Activated CD4-positive, alpha-beta T cell treated with anti-CD3 and anti-CD28 coated beads, Interleukin-2, amount 50 U/mL, for 24 hours (primary cell): ENCODE measurements at places on chromosomes 13 and 19.

DNA sequence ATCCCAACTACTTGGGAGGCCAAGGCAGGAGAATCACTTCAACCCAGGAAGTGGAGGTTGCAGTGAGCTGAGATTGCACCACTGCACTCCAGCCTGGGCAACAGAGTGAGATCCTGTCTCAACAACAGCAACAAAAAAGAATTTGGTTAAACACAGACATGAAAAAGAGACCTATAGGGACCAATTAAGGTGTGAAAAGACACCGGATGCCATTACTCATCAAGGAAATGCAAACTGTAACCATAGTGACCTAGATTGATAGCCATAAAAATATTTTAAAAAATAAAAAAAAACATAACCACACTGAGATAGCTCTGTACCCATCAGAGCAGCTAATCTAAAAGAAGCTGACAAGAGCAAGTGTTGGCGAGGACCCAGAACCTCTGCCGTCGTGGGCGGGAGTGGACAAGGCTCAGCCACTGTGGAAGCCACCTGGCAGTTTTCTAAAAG is 37.1 kb upstream of the ISYNA1 start:
- DNase-seq, result no peak

- DNase-seq, result peak; percentile 33
These were observed 6.6 kb upstream of the GADD45B start for GRCh38 chr19:2469102-2469914.

GRCh38 chr13:113724780-113725315 is 34.2 kb upstream of the TMEM255B start:
- DNase-seq, result peak; percentile 84

DNA sequence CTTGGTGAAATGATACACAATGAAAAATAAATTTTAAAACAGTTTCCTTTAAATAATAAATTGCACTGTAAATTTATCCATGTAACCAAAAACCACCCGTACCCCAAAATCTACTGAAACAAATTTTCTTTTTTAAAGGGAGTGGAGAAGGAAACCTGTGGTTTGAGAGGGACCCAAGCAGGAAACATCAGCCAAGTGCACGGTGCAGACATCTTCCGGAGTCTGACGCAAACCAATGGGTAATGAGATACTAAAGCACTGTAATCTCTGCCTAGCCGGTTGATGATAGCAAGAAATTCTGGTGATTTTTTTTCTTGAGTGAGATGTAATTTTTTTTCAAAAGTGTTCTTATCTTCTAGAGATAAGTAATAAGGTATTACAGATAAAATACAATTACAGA is 115.4 kb downstream of the ABCC4 start:
- DNase-seq, result no peak
